ENCODE measurements at places on chromosomes 4 and X. TPM values are rescaled to one million over a fixed set of nuclear protein-coding genes. Genes with fewer than 3 reads are reported as not detected.

- DNase-seq, result peak; percentile 62
Measured at GRCh38 chr4:71231129-71232055, 107.4 kb upstream of the SLC4A4 start.

GRCh38 chr4:83219344-83220331, 65.0 kb downstream of the COQ2 start:
- no peak for DNase-seq

GRCh38 chrX:137651647-137652046, 85.7 kb downstream of the ZIC3 start:
- DNase-seq, result no peak

GRCh38 chrX:38750551-38750950, 50.7 kb upstream of the MID1IP1 start:
- no peak for DNase-seq

- DNase-seq, result no peak
Measured at GRCh38 chrX:123869488-123869887, 9.6 kb downstream of the XIAP start.

DNA sequence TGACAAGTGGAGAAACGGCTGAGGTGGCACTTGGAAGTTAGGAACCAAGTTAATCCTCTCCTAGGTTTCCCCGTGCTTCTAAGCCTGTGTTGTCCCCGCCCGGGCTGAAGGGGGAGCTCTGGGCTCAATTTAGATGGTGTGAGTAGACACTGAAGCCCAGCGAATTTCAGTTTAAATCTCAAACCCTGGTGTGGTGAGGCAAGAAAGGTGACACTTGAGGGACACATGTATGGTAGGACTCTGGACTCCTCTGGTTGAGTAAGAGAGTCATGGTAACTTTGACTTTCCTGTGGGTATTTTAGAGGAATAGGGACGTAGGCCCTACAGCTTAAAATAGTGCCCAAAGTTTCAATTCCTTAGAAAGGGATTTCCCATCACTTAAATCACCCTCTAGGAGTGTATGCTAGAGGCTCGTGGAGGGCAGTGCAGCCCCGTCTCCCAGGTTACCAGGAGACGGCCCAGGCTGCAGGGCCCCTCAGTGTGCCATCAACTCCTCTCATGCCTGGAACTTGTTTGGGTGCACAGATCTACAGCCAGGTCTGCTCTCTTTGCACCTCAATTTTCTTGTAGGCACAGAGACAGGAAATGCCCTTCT, 24.0 kb downstream of the HAND2 start:
- DNase-seq, result peak; percentile 77

- no peak for DNase-seq
Measured at GRCh38 chr4:181952478-181952877, 290.7 kb upstream of the TENM3 start.

DNA sequence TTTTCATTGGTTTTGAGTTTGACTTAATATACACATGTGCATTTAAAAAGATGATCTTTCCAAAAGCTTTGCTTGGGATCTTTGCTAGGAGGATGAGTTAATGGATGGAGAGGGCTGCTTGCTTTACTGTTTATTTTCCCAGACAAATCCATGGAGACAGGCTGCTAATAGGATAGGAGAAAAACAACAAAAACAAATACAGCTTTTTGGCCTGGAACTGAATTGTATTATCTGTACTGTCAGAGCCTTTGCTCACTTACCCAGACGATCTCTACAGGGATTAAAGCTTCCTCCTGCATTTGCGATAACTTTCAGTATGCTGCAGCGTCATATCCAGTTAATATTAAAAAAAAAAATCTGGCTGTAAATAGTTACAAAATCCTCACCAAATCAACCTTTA, 190.8 kb upstream of the NUDT6 start:
- no peak for DNase-seq

DNA sequence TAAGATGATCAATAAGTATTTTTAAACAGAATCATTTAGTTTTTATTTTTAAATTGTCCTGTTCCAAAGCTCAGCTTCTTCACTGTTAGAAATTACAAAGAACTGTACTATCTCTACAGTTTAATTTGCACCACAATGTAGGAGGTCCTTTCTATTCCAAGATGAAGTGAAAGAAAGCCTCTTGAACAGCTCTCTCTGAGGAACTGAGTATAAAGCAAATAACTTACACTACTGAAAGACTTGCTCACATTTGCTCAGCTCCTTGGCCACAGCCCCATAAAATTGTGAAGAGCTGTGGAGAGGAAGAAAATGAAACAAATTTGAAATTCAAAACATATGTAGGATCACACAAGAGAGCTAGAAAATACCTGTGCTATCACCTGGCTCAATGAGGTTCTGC, 68.6 kb downstream of the ENPEP start:
- no peak for DNase-seq

Gene SH3RF1
- total RNA-seq, result 4.3 TPM

Gene TMSB4X
- 207 TPM for total RNA-seq

Gene LUZP4
- total RNA-seq, result not detected
